T-cell (primary cell): ENCODE measurements at places on chromosomes 16 and 17.

- peak; percentile 62 for DNase-seq
Measured at GRCh38 chr17:40541060-40541872, 24.0 kb downstream of the CCR7 start.

DNA sequence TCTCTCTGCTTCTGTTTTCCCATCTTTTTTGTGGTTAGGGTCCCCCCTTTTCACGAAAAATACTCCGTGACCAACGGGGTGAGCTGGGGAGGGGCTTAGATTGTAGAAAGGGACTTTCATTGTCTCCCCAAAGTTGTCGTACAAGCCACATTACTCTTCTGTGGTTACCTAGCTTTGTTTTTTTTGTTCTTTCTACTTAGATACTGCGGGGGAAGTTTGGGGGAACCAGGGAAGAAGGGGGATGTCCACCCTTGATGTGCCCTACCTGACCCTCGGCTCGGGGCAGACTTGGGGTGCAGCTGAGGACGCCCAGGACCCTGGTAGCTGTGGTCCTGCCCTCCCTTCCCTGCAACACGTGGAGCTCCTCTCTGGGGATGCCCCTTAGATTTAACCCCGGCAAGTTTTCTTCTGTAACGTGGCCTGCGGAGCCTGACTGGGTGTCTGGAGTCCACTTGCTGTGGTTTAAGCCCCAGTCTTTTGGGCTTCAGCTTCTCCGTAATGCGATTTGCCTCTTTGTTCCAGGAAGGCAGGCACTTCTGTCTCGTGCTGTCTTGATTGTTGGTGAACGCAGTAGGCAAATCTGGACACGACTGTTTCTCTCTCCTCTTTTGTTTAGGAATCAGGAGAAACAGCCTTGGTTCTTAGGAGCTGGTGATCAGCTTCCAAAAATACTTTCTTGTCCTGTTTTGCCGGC, 892 bp downstream of the ABCC1 start:
- DNase-seq, result peak; percentile 54

DNA sequence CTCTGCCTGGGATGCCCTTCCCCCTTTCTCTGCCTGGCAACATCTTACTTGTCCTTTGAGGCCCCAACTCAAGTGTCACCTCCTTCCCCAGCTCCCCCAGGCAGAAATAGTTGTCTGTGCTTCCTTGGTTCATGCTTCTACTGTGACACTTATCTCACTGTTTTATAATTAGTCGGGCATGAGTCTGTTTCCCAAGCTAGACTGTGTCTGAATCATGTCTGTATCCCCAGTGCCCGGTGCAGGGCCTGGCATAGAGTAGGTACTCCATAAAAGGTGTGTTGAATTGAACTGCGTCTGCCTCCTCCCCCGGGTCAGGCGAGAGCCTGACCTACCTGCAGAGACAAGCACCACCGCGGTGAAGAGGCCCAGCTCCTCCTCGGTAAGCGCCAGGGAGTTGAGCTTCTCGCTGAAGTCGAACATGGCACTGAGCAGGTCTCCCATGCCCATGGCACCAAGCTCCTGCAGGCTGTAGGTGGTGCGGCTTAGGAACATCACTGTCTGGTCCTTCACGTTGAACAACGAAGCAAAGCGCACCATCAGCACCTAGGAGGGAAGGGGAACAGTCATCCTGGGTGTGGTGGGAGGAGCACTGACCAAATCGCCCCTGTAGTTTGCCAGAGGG, 6.7 kb downstream of the NR1D1 start:
- DNase-seq, result no peak

GRCh38 chr17:75249564-75249963, 11.8 kb downstream of the GGA3 start:
- no peak for DNase-seq

GRCh38 chr17:6024576-6024975, 45.6 kb upstream of the WSCD1 start:
- DNase-seq, result no peak

DNA sequence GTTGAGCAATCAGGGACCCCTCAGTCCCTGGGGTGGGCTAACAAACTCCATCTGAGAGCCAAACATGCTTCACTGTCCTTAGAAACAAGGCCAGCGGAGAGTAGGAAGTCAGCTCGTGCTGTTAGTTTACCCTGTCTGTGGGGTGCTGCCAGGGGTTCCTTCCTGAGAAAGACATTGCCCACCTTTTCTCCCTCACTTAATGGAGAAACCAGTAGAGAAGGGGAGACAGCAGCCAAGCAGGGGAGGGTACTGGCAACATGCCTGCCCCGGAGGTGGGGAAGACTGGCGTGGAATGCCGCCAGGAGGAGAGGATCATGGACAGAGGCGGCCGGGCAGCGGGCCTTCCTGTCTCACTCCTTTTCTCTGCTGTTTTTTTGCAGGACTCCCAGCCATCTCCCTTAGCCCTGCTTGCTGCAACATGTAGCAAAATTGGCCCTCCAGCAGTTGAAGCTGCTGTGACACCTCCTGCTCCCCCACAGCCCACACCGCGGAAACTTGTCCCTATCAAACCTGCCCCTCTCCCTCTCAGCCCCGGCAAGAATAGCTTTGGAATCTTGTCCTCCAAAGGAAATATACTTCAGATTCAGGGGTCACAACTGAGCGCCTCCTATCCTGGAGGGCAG, 19.9 kb downstream of the SP2 start:
- no peak for DNase-seq

DNA sequence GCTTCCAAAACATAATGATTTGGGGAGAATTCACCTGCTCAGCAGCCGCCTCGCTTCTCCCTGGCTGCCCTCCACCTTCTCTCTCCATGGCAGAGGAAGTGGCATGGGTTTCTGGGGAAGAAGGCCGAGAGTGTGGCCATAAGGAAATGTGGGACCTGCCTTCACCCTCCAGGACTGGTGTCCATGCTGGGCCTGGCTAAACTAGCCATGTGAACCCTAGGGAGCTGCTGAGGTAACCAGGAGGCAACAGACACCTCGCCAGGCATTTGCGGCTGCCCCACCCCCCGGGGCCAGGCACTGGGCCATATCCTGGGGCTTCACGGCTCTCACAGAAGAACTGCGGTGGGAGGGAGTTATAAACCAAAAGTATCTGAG, 9.9 kb upstream of the CMTM4 start:
- DNase-seq, result no peak

GRCh38 chr17:56305007-56305406, 151.7 kb downstream of the ANKFN1 start:
- DNase-seq, result no peak

DNA sequence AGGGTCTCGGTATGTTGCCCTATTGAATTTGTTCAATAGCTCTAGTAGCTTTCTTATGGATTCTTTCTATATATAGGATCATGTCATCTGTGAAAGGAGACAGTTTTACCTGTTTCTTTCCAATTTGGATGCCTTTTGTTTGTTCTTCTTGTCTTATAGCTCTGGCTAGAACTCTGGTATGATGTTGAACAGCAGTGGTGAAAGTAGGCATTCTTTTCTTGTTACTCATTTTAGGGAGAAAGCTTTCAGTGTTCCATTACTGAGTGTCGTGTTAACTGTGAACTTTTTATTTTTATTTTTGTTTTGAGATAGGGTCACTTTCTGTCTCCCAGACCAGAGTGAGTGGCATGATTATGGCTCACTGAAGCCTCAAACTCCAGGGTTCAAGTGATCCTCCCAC, 21.2 kb downstream of the EFCAB5 start:
- DNase-seq, result no peak

GRCh38 chr16:5605404-5605803, 507.8 kb upstream of the EEF2KMT start:
- DNase-seq, result no peak

DNA sequence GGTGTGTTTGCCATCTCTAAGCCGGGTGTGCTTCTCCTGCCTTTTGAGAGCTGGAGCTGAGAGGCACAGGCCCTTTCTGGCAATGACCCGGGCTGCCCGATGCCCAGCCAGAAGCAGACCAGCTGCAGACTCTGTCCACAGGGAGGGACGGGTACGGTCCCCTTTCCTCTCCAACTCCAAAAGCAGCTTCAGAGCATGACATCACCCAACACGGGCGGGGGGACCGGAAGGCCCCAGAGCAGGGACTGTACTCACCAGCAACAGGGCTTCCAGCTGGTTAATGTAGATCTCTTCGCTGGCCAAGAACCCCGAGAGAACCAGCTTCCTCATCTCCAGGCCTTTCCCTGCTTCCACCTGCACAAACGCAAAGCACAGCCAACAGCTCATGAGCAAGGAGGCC, 79.4 kb downstream of the ABR start:
- no peak for DNase-seq

- no peak for DNase-seq
Measured at GRCh38 chr17:70447588-70447987, 278.3 kb downstream of the KCNJ2 start.

DNA sequence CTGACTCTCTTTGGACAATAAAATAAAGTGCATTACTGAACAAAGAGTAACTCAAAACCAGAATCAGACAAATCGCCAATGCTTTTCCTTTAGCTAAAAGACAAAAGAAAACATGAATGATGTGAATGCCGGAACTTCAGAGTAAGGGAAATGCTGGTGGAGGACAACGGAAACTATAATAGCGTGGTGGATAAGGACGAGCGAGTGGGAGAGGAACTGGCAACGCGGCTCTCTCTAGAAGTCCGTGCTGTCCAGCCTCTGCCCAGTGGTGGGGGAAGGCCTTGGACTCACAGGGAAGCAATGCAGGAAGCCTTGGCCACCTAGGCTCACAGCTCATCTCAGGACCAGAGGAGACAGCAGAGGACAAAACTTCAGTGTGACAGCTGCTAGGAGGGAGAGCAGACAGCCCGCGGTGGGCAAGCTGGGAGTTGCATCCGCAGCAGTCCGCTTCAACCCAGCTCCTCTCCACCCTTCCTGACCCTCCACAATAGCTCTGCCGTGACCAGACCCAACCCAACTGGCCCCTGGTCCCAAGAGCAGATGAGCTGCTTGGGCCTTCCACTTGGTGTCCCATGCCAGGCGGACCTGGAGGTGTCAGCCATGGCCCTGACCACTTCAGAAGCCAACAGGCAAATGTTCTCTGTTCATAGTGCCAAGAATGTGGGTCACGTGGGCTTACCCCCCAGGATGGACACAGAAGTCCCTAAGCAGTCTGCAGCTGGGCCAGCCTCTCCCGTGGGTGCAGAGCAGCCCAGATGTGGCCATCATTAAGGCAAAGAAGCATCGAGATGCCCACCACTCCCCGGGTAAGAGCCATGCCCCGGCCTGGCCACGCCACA, 5.3 kb upstream of the FAAP100 start:
- DNase-seq, result no peak

- no peak for DNase-seq
Measured at GRCh38 chr16:86344586-86344871, 165.8 kb upstream of the FOXF1 start.

- DNase-seq, result no peak
Measured at GRCh38 chr16:28191364-28191960, 20.3 kb downstream of the XPO6 start.

- DNase-seq, result no peak
Measured at GRCh38 chr17:76123749-76124581, 17.1 kb downstream of the FOXJ1 start.

GRCh38 chr16:78405040-78405439, 305.6 kb downstream of the WWOX start:
- DNase-seq, result no peak

DNA sequence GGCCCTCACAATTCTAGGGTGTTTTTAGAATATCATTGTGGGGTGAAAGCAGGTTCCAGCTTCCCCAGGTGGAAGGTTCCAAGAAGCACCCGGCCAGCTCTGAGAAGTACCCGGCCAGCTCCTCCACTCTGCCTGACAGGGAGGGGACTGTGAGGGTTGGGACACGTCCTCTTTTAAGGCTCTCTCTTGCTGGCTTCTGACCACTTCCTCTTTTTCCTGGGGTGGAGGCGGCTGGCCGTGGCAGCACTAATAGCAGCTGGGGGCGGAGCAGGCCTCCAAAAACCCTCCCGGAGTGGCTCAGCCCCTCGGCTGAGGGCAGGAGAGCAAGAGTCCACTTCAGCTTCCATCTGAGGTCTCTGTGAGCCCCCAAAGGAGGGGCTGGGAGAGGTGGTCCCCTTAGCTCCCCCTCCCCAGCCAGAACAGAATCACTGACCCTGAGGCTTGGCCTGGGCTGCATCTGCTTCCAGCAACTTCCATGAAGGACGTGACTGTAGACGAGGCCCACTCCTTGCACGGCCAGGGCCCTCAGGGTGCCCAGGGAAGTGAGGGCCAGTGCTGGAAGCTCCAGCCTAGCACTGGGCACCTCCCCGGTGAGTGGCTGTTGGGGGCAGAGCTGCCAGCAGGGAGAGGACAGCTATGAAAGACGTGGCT, 26.7 kb upstream of the PLCG2 start:
- DNase-seq, result peak; percentile 22

DNA sequence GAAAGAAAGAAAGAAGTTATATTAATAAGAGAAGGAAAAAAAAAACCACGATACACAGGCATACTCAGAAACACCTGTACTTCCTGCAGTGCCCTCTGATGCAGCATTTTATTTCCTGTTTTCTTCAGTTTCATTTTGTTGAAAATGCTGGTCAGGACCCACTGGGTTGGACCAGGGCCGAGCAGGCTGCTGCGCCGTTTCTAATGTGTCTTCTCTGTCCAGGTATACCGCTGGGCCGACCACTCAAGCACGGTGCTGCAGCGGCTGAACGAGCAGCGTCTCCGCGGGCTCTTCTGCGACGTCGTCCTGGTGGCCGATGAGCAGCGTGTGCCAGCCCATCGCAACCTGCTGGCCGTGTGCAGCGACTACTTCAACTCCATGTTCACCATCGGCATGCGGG, 8.3 kb downstream of the KLHL36 start:
- DNase-seq, result no peak

- peak; percentile 9 for DNase-seq
Measured at GRCh38 chr16:75566758-75567255, 628 bp downstream of the GABARAPL2 start.

DNA sequence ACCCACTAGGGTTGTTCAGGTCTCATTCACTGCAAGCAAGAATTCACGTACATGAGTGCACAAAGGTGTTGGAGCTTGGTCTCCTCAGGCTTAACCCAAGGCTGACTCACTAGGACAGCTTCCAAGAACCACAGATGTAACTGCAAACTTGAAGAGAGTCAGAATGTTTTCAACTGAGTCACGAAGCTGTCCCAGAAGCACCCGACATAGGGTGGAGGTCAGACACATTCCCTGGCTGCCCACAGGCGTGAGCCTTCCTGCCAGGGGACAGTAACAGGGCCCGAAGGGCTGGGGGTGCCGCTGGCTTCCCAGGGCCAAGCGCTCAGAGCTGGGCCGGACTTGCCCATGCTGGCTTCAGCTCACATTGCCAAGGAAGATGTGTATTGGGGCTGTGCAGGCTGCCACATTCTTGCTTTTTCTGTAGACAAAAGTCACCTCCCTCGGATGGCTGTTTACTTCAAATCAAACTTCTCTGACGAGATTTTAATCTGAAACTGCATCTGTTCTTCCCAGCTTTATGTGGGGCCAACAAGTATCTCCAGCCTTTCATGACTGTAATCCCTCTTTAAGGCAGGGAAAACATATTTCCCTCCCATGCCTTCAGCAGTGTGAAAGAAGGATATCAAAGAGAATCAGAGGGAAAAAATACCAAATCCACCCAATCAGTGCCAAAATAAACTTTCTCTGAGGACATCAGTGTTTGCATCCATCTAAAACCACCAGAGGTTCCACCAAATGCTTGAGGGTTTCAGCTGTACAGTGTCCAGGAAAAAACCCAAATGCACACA, 14.3 kb downstream of the CMTM3 start:
- DNase-seq, result no peak
